ENCODE measurements at places on chromosomes 3 and 15.
A peak's percentile ranks its signal among the peaks of the same experiment; 100 is the strongest.

- DNase-seq = no peak
Measured at GRCh38 chr3:7489417-7489816, 628.5 kb downstream of the GRM7 start.

DNA sequence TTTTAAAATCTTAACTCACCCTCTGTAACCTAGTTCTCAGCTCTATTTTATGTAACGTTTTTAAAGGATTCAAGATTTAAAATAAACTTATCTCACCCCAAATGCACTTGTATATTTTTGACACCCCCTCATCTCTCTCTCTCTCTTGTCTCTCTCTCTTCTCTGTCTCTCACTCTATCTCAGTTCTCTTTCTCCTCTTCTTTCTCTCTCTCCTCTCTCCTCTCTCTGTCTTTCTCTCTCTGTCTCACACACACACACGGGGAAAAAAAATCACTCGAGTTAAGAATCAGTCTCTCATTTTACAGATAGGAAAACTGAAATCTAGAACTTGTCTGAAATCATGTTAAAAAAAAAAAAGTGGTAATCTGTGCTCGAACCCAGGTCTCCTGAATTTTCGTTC lies 108.5 kb downstream of the LPP start:
- no peak for DNase-seq

GRCh38 chr3:78277220-78277619 lies 1237.3 kb downstream of the ROBO2 start:
- DNase-seq = no peak

GRCh38 chr3:155701882-155702465 lies 42.9 kb downstream of the PLCH1 start:
- peak; percentile 86 for DNase-seq

DNA sequence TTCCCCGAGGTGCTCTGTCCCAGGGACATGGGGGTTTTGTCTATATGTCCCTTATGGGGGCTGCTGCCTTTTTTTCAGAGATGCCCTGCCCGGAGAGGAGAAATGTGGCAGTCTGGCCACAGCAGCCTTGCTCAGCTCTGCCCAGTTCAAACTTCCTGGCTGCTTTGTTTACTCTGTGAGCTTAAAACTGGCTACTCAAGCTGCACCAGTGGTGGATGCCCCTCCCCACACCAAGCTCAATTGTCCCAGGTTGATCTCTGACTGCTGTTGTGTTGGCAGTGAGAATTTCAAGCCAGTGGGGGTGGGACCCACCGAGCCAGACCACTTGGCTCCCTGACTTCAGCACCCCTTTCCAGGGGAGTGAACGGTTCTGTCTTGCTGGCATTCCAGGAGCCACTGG lies 188.9 kb downstream of the STXBP5L start:
- DNase-seq = no peak

- DNase-seq = no peak
Measured at GRCh38 chr3:71097557-71097956, 486.0 kb downstream of the FOXP1 start.

DNA sequence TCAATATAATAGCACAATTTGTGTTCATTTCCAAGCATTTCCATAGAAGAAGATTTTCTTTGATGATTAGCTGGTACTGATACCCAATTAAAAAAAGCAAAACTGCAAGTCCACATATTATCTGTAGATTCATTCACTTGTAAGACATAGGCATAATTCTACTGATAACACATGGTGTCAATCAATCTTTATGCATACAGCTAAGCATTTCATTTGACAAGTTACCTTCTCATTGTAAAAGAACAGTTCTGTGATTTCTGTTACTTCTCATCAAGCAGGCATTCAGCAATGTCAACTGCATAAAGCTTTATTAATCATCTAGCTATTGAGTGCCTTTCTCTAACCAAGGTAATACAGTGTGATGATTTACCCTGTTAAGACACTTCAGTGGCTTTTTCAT lies 672.0 kb downstream of the PLOD2 start:
- no peak for DNase-seq

DNA sequence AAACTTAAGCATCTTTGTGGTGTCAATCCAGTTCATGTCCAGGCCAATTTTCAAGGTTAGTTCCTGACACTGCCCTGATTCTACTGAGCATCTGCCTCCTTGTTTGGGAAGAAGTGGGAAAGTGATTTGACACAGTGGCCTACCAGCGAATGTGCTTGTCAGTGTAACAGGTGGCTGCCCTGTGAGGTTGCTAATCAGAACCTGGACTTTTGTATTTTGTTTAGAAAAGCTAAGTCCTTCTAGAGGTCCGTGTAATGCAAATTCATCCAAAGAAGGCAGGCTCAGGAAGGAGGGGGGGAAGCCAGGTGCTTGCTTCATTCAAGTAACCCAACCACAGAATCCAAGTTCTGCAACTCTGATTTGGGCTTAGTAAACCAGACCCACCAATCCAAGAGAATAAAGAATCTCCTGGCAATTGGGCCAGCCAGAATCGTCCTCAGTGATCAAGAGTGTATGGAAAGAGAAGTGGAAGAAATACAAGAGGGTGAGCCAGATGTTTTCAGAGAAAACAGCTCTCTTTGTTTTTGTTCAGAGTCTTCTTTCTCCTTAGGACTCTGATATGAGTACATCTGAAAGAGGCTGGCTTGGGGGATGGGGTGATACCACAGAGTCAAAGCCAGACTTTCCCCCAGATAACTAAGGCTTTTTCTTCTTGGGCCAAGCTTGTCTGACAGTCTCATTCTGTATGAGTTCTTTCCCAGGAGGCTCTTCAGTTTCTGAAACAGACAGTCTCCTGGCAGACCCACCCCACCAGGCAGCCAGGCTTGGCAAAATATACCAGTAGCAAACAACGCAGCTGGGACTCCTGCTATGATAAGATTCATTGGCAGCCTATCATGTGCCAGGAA lies 508.9 kb upstream of the TBL1XR1 start:
- no peak for DNase-seq

GRCh38 chr3:4432259-4432658 lies 34.8 kb downstream of the SUMF1 start:
- no peak for DNase-seq

GRCh38 chr3:50656417-50657195 lies 18.1 kb upstream of the DOCK3 start:
- DNase-seq = no peak

DNA sequence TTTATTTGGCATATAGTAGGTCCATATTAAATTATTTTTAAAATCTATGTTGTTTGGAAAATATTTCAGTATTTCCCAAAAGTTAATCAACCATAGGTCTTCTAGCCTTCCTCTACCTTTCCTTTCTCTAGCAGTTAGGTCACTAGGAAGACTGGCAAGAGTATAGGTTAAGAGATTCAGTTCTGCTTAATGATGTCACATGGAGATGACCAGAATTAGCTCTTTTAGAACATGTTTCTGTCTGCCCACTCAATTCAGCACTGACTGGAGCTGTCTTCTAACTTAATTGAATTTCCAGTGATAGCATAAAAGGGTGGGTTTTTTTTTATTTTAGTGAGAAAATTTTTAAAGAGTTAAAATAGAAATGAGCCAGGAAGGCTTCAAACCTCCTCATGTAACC lies 23.8 kb upstream of the ZBED2 start:
- no peak for DNase-seq

- DNase-seq = no peak
Measured at GRCh38 chr3:9222049-9222448, 27.4 kb downstream of the SRGAP3 start.

Data from COLO829 (cell line).